T-cell (primary cell): ENCODE measurements at places on chromosomes 1 and 21.
A peak's percentile ranks its signal among the peaks of the same experiment; 100 is the strongest.

DNA sequence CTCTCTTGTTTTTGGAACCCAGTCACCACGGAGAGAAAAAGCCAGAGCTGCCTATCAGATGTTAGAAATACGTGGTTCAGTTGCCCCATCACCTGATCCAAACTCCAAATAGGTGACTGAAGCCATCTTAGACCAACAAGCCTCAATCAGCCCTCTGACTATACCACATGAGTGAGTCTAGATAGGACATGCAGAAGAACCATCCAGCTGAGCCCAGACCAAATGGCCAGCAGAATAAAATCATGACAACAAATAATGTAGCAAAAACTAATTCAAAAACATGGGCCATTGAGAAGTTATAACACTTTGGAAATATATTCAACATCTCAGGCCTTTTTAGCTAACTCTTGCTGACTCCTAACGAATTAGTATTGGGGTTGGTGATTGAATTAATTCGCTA lies 348.4 kb upstream of the C1orf87 start:
- no peak for DNase-seq

DNA sequence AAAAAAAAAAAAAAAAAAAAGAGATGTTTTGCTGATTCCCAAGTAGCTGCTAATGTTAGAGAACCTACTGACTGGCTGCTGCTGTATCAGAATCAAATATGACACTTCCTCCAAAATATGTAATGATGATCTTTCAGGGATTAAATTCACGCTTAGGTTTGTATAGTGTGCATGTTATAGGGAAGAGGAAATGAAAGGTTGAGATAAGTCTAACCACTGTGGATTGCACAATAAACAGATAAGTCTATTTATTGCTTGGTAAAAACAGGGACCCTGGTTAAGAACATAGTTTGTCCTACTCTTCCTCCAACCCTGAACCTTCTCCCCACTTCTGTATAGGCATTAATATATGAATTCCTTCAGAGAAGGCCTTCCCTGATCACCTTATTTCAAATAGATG lies 13.2 kb downstream of the RC3H1 start:
- DNase-seq: no peak

- no peak for DNase-seq
These were observed 6.2 kb downstream of the ARHGEF16 start for GRCh38 chr1:3460672-3461131.

DNA sequence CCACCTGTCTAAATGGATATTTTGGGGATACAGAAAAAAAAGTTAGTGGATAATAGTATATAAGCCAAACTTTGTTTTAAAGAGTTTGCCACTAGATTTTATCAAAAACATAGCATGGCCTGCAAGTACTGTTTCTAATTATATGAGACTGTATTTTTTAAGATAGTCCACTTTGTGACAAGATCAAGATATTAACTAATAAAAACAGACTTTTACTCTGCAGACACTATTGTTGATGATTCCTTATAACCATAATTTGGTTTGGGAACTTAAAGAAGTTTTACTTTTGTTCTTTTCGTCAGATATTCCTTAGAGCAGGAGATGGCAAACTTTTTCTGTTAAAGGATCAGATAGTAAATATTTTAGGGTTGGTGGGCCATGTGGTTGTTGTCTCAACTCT lies 36.4 kb downstream of the SMG7 start:
- no peak for DNase-seq

DNA sequence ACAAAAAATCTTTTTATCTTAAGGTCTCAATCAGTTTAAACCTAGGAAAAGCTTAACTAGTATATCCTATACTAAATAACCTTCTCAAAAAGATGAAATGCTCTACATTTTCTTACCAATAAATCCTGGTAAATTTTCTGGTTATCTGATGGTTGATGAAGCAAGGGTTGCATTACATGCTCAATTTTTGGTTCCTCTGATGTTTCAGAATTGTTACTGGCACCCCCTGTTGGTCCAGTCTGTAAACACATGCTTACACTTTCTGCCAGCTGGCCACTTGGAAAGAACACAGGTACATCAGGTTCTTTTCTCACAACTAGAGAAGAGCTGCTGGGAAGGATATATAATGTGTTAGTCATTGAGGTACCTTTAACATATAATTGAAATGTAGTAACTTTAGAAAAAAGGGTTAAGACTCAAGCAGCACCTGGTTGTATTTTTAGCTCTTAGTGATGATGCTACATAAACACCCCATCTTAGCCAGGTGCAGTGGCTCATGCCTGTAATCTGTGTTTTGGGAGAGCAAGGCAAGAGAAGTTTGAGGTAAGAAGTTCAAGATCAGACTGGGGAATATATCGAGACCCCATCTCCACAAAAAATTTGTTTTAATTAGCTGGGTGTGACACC lies 30.9 kb upstream of the TAL1 start:
- peak; percentile 18 for DNase-seq

DNA sequence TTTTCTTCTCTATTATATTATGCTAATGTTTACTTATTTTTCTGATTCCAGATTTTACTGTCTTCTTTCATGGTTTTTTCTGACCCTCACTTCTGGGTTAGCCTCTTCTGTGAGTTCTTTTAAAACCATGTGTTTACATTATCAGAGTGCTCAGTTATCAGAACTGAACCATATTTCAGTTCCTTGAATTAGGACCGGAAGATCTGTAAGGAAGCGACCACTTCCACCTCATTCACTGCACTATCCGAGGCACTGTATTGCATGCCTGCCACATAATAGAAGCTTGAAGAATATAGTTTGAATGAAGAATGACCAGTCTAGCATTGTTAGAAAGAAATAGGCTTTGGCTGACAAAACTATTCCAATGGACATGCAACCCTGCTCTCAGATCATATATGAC lies 281.0 kb upstream of the DEPDC1 start:
- no peak for DNase-seq

DNA sequence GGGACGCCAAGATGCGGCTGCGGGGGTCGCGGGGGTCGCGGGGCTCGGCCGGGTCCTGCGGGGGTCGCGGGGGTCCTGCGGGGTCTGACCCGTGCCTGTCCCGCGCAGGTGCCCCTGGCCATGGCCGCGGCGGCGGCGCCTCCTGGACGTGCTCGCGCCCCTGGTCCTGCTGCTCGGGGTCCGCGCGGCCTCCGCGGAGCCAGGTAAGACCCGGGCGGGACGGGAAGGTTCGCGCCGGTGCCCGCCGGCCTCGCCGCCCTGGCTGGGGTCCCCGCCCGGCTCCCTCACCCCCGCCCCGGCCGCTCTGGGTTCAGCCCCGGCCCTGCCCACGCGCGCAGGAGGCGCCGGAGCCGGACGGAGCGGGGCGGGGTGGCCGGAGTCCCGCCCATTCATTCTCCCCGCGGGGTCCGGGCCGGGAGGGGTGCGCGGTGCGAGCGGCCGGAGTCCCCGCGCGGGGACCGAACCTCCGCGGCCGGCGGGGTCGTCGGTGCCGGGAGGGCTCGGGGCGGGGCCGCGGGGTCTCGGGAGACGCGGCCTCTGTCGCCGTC lies 380 bp downstream of the COL18A1 start:
- DNase-seq: no peak

DNA sequence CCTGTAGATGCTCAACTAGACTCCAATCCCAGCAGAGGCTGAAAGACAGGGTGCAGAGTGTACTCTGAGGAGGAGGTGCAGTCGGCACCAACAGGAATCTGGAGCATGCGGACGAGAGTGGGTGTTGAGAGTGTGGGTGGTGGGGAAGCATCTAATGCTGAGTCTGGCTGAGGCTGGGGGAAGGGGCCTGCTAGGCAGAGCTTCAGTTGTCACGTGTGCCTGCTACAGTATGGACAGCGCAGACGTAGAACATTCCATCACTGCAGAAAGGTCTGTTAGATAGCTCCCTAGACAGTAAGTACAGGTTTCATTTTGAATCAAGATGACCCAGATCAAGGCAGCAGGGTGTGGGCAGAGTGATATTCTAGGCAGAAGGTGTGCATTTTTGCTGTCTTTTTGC lies 23.1 kb downstream of the SNAP47 start:
- DNase-seq: no peak

GRCh38 chr1:81391125-81391828 lies 409.5 kb upstream of the ADGRL2 start:
- DNase-seq: no peak

- no peak for DNase-seq
These were observed 77.4 kb upstream of the MROH9 start for GRCh38 chr1:170857955-170858354.

DNA sequence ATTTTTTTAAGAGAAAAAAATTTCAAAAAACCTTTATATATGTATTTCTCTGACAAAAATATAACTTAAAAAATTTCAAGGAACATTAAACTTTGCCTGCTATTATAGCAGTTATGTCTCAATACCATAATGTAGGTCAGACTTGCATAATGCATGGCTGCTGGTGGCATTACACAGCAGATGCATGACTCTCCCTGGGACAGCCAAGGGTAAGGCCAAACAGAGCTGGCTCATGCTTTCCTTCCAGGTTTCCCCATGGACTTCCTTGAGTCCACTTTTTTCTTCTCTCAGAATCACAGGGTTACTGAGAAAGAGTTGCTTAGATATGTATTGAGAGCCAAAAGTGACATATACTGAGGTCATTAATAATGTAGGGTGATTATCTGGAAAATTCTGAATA lies 43.7 kb downstream of the RHOU start:
- DNase-seq: no peak

DNA sequence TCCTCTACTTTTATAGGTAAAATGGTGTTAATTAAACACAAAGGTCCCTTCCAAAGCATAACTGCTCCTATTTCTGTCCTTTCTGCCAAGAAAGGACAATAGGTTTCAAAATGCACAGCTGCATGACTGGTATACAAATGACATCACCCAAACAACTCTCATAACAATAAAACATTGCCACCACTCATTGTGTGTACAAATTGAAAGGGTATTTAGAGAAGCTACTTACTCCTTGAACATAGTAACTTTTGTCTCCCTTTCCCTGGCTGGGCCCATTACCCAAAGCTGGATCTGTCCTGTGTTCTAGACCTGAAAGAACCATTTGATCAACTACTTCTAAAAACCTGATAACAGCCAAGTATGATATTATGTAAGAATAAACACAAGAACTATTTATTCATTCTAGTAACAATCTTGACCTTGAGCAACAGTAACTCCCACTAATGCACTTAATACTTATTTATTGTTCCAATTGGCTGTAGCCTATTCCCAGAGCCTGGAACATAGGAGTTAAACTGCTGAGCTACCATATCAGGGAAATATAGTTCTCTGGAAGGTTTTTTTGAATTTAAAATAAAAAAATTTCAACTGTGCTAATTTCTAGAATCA lies 38.2 kb downstream of the TTLL7 start:
- no peak for DNase-seq

GRCh38 chr1:27868932-27869718 lies 3.2 kb upstream of the THEMIS2 start:
- DNase-seq: peak; percentile 65

GRCh38 chr21:36261459-36261858 lies 58.5 kb upstream of the MORC3 start:
- no peak for DNase-seq

DNA sequence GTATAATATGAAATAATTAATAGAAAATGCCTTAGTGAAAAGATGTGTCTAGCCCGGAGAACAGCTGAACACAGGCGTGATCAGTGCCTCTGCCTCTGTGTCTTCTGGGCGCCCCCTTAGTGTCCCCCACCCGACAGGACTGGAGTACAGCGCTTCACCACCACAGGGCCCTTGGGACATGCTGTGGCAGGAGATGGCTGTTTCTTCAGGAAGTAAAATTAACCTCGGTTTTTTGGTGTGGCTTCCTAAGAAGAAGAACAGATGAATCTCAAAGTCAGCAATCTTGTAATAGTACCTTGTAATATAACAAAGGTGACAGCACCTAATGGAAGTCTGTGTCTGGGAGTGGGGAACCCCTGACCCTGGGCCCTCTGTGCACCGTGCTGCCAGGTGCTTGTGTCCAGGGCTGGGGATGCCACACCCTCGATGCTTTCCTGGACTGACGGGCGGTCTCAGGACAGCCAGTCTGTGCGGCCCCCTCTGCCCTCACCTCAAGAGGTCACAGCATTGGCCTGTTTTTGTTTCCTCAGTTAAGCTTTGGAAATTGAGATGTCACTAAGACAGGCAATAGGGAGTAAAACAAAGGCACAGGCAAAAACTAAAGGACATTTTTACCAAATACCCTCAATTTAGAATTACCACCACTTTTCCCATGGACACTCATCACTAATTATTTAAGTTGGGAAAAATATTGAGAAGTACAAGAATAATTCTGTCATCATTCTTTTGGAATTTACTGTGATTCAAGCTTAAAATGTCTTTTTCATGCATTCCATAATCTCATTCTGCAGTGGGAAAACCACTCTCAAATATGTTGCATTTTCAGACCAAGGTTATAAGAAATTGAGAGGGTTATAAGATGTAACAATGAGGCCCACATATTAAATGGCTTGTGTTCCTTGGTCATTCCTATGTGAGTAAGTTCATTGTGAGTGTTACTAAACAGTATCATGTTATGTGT lies 79.3 kb downstream of the ADARB1 start:
- no peak for DNase-seq

DNA sequence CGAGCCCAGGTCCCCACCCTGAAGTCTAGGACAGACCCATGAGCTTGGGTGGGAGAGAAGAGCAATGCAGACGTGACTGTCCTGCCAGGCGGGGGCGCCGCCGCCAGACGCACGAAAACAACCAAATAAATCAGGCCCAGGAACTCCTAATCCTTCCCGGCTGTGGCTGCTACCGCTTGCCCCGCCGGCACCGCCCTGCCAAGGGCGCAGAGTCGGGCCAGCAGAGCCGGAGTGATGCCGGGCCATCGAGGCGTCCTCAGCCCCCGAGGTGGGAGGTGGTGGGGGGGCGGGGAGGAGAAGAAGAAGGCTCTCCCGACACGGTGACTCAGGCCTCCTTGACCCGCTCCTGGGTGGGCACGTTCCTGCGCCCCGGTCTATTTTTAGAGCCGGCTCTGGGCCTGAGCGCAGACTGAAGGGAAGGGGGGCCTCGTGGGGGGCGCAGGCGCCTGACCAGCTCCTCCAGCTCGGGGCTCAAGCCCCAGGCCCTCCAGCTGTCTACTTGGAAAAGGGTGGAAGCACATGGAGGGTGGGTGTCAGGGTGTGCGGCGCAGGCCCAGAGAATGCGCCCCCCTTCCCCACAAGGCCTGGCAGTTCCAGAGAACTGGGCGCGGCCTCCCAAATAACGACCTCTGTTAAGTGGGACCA lies 10.7 kb upstream of the COL16A1 start:
- no peak for DNase-seq

- no peak for DNase-seq
These were observed 276.7 kb downstream of the PTPRC start for GRCh38 chr1:198915327-198916231.

DNA sequence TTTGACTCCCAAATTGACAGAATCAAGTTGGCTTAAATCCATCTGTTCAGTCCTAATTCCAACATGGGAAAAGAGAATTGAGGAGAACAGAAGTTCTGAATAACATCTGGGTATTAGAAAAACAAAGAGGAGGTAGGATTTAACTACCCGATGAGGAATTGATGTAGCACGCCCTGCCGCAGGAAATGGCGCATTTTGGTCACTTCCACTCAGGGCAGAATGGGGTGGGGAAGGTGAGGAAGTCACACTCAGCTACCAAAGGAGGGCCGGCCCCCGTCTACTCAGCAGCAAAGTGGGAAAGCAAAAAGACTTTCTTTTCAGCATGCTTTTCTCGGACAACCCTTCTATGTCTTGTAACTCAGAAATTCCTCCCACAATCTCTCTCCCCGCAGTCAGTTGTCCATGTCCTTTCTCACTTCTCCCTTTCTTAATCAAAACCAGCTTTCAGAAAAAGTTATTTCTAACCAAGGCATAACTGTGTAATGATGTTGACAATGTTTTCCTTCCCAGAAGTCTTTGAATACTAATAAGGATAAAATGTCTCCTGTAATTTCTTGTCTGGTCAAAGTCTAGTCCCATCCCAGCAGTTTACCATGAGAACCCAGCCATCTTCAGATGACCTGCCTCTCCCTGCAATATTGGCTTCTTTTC lies 60.5 kb upstream of the SIPA1L2 start:
- no peak for DNase-seq
